Stimulated activated CD4-positive, alpha-beta T cell treated with anti-CD3 and anti-CD28 coated beads, TNF-alpha, amount 100 ng/mL, for 48 hours (primary cell): ENCODE measurements at places on chromosomes 12 and 14.

GRCh38 chr14:76153919-76154318 lies 2.2 kb downstream of the GPATCH2L start:
- no peak for DNase-seq

DNA sequence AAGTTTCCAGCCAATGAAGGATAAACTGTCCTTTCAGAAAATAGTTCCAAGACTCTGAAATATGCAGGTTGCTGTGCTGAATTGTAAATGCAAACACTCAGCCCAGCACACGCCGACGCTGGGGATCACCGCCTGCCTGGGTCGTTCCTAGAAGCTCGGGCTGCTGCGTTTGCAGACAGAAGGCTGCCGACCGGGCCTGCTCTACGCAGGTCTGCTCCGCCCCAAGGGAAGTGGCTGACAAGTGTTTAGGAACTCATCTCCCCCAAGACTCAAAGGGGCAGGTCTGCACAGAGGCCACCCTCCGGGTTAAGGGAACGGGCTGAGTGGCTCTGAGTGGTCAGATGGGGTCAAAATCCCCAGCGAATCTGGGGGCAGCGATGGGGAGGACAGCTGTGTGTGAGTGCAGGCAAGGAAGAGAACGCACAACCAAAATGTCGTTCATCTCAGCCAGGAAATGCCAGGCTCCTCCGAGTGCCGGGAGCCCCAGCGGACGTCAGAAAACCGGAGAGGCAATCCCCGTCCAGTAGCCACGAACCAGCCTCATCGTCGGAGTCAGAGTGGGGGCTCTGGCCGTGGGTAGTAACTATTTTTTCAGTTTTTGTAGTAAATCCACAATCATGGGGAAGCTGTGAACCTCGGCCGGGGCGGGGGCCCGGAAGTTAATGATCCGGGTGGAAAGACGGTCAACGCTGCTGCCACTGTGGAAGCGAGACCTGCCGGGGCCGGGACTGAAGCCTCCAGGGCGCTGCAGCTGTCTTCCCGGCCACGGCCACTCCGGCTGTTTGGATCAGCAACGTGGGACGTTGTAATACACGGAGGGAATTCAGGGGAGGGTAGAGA lies 6.0 kb downstream of the GALNT9 start:
- DNase-seq = no peak

DNA sequence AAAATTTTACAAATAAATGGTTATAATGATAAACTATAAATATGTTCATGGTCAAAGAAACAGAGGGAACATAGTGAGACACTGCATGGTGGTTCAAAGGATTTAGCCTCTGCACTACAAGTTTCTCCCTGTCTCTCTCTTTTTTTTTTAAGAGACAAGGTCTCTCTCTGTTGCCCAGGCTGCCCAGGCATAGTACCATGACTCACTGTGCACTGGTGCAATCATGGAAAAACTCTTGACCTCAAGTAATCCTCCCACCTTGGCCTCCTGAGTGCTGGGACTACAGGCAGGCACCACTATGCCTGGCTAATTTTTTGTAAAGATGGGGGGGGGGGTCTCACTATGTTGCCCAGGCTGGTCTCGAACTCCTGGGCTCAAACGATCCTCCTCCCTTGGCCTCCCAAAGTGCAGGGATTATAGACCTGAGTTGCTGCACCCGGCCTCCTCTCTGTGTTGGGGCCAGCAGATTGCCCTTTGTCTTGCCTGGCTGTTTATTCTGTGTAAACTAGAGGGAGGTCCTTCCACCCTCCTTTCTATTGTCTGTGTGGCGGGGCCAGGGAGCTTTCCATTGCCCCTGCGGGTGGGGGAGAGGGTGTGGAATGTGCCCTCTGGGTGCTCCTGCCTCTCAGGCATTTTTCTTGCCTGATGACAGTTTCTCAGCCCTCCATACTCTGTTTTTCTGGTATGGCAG lies 22.1 kb downstream of the MTHFD1 start:
- DNase-seq = no peak

DNA sequence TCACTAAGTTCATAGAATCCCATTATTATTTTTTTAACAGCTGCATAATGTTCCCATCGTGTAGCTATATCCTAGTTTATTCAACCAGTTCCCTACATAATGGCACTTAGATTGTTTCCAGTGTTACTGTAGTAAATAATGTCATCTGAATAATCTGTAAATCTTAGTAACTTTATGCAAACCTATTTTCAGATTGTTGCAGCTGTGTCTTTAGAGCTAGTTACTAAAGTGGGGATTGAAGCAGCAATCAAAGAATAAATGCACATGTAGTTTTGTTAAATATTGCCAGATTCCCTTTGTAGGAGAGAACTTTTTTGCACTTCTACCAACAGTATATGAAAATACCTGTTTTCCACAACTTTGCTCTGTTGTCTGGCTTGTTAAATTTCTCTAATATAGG lies 13.1 kb downstream of the ARID2 start:
- DNase-seq = no peak

DNA sequence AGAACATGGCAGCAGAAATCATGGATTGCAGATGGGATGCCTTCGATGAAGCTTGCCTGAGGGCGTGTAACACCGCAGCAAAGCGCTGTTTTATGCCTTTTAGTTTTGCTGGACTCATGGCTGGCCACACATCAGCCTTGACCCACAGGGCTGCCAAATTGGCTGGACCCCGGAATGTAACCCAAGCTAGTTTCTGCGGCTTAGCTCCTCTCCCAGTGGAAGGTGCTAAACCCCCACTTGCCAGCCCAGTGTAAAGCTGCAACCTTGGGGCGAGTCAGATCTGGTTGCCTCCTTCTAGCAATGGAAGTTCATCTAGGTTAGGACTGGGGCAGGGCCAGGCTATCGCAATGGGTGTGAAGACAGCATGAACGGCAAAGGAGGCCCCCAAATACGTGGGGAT lies 38.3 kb downstream of the MEG3 start:
- DNase-seq = no peak

GRCh38 chr12:42968426-42968825 lies 378.9 kb upstream of the PRICKLE1 start:
- no peak for DNase-seq

DNA sequence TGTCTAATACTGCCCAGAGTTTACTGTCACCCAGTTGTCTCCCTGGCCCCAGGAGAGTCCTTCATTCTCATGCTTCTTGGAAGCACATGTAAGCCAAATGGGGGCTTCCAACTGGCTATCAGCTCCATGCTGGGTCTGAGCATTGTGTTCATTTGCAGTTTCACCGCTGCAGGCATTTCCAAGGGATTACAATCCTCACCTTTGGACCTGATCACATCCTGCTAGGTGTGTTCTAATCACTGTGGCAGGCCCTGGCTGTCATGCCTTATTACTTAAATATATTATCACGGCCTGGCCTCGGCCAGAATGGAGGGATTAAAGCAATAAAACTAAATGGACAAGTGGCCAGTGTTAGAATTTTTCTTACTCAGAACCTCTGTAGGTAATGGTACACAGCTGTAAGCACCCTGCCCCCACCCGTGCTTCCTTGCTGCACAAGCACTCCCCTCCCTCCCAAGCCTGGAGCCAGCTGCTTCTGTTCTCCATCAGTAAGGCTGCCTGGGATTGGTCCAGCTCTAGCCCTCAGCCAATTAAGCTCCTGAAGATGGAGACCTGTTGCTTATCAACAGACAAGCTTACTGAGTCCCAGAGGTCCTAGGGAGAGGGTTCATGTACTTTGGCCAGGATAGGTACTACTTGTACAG lies 175.9 kb upstream of the RBM19 start:
- no peak for DNase-seq

DNA sequence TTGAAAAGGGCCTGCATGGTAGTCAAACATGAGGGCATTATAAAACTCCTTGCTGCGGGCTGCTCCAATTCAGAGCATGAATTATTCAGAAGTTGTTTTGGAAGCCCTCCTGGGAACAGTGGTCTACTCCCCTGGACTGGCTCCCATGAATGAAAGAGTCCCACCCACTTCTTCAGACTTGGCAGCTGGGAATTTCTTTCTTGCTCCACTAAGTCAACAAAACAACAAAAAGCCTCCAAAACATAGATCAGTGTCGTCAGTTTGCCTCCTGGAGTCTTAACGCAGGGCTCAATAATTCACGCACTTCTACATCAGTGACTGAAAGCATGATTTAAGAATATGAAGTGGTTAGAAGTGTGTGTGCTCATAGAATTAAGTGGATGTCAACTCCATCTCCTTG lies 37.9 kb downstream of the AKAP6 start:
- DNase-seq = no peak

DNA sequence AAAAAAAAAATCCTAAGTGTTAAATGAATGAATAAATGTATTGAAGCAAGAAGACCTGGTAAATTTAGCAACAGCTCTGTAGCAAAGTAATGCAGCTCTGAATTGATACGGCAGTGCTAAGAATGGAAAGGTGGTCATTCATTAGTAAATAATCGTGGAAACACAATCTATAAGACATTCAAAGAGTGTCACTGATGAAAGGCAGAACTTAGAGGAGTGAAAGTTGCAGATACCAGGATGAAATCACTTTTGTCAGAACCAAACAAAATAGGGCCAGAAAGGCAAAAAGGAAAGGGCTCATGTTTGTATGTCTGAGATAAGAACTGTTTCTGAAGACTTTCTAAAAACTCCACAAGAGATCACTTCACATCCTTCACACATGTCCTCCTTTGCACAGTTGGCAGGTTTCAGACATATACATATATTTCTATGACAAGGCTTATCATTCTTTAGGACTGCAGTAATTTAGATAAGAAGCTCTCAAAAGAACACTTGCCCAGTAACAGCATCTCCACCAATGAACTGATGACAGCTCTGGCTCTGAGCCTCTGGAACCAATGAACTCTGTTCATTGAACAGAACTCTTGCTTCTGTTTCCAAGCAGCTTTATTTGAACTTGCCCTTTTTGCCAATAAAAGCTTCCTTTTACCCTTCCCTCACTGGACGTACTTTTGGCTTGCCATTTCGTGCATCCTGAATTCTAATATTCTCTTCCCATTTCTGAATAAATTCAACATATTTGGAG lies 4.2 kb upstream of the LRR1 start:
- no peak for DNase-seq

- no peak for DNase-seq
Measured at GRCh38 chr14:44403193-44403592, 103.9 kb downstream of the FSCB start.

DNA sequence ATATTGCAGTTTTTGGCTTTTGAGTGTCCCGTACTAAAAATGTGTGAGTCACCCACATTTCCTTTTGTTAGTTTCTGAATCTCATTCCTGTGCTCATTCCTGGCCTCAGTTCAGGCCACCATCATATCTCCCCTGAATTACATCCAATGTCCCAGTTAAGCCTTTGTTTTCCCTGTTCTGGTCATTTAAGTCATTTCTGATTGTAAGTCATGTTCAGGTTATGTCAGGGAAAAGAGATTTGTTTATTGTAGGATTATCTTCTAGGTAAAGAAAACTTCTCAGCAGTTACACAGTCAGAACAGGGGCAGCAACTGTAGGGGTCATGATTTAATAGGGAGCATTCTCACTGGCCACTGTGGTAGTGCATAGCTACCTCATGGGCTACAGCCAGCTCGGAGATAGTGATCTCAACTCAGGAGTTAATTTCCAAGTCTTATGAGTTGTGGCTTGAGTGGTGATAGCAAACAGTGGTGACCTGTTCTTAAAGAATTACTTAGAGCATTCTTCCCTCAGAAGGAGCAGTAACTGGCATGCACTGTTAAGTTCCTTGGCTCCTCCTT lies 6.7 kb downstream of the DDX47 start:
- no peak for DNase-seq

DNA sequence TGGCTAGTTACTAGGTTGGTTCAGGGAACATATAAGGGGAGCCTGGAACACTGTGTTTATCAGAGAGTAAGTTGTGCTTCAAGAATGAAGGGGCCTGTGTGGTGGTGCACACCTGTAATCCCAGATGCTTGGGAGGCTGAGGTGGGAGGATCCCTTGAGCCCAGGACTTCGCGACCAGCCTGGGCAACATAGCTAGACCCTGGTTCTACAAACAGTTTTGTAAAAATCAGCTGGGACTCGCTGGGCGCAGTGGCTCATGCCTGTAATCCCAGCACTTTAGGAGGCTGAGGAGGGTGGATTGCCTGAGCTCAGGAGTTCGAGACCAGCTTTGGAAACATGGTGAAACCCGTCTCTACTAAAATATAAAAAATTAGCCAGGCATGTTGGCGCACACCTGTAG lies 42.1 kb upstream of the GPR132 start:
- no peak for DNase-seq

DNA sequence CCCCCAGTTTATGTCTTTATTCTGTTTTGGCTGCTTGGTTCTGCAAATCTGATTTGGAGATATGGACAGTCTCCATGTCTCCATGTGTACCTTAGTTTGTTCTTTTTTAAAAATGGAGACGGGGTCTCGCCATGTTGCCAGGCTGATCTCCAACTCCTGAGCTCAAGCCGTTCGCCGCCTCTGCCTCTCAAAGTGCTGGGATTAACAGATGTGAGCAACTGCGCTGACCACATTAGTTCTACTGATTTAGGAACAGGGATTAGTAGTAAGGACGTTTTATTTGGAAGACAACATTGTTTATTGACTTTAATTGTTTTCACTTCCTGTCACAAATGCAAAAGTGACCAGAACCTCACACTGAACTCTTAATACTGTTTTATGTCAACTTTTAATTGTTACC lies 14.7 kb downstream of the AEBP2 start:
- no peak for DNase-seq

DNA sequence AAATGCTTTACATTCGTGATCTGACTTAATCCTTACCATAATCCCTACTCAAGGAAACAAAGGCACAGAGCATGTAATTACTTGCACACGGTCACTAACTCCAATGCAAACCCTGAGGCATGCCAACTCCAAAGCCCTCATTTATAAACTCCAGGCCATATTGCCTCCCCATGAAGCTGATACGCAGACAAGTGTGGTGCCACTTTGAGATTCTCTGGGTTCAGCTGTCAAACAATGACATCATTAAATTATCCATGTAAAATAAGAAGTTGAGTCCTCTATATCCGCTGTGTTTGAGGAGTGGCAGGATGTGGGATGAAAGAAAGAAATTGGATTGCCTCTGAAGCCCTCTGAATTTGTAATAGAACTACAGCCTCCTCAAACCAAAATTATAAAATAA lies 62.8 kb downstream of the ANO4 start:
- DNase-seq = no peak

DNA sequence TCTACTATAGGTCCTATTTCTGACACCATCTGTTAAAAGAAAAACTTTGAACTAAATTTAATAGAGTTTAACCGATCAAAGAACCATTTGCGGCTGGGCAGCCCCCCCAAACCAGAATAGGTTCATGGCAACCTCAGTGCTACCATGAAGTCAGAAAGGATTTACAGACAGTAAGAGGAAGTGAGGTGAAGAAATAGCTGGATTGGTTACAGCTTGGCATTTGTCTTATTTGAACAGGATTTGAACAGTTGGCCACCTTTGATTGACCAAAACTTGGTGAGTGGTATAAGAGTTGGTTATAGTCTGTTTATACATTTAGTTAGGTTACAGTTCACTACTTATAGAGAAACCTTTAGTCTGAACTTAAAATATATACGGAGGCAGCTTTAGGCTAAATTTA lies 88.9 kb downstream of the TXNDC16 start:
- DNase-seq = no peak

GRCh38 chr12:124466216-124467128 lies 100.9 kb downstream of the NCOR2 start:
- DNase-seq = peak; percentile 59
